ENCODE measurements at places on chromosomes 1 and 21. TPM values are rescaled to one million over a fixed set of nuclear protein-coding genes. Genes with fewer than 3 reads are reported as not detected.

The CBS gene
- 202 TPM for total RNA-seq

- no peak overlapping the region for H3K27ac ChIP-seq
- DNase-seq, result no peak
- no peak overlapping the region for H3K4me3 ChIP-seq
- H3K36me3 ChIP-seq, result no peaks in the 10 kb centered on the region
Observed at GRCh38 chr1:52192436-52192835, 50.5 kb downstream of the ZFYVE9 start.

- H3K4me1 ChIP-seq, result no peaks in the 10 kb centered on the region
- H3K36me3 ChIP-seq, result no peaks in the 10 kb centered on the region
- H3K27me3 ChIP-seq, result no peaks in the 10 kb centered on the region
- no peak for DNase-seq
- H3K4me3 ChIP-seq, result no peak overlapping the region
Observed at GRCh38 chr1:35777109-35777508, 7.3 kb upstream of the CLSPN start.

- H3K27me3 ChIP-seq, result no peaks in the 10 kb centered on the region
- no peak for DNase-seq
- no peak overlapping the region for H3K4me3 ChIP-seq
- H3K36me3 ChIP-seq, result no peaks in the 10 kb centered on the region
Observed at GRCh38 chr1:10701145-10701544, 95.3 kb downstream of the CASZ1 start.

Data from Caco-2 (cell line).